Cardiac septum (tissue), 1 donor: ENCODE measurements at places on chromosomes 7 and 10.

GRCh38 chr7:40329601-40330153 lies 194.9 kb downstream of the SUGCT start:
- no peak for DNase-seq

- DNase-seq = no peak
These were observed 57.3 kb downstream of the ZNF438 start for GRCh38 chr10:30974355-30974754.

DNA sequence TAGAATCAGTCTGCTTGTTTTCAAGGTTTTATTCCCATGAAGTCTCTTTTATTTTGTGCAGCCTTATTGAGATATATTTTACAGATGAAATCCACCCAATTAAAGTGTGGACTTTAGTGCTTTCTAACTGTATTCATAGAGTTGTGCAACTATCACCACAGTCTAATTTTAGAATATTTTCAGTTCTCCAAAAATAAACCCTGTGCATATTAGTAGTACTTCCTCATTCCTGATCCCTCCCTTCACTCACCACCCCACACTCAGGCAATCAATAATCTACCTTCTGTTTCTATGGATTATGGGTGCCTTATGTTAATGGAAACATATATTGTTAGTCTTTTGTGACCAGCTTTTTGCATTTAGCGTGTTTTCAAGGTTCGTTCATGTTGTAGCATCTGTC lies 185.7 kb upstream of the TMEM72 start:
- DNase-seq = no peak

- DNase-seq = no peak
These were observed 470.8 kb downstream of the INHBA start for GRCh38 chr7:41232086-41232485.

DNA sequence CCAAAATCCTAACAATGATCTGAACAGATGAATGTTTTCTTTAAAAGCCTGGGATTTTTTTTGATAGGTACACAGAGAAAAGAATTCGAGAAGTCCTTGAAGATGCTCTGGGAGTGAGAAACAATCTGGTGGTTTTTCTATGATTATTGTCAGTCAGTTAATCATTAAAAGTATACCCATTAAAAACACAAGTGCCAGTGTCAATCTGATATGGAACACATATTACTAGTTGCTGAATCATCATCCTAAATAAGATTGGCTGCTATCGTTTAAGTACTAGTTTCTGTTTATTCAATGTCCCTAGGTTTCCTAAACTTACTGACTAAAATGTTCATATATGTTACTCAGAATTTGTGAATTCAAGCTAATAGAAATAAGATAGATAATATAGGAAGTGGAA lies 16.1 kb downstream of the COL28A1 start:
- no peak for DNase-seq

GRCh38 chr10:131889755-131890154 lies 11.1 kb upstream of the PPP2R2D start:
- DNase-seq = no peak

- no peak for DNase-seq
These were observed 35.3 kb upstream of the IFRD1 start for GRCh38 chr7:112414855-112415490.

DNA sequence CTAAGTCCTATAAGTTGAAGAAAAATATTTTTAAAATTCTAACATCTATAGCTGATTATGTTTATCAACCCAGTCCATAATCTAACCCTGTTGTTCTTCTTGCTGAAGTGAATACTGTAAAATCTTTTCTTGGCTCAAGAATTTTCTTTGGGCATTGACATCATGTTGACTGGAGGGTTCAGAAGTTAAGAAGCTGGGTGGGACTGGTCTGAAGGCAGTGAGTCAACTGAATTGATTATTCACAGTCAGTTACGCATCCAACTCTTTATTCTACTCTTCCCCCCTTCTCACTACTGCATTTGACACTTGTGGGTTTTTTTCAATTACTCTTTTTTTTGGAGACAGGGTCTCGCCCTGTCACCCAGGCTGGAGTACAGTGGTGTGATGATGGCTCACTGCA lies 31.0 kb downstream of the DENND2A start:
- DNase-seq = no peak

- DNase-seq = no peak
These were observed 8.2 kb downstream of the CNNM1 start for GRCh38 chr10:99337311-99337811.

- DNase-seq = no peak
These were observed 20.2 kb upstream of the FOXK1 start for GRCh38 chr7:4661871-4662270.

GRCh38 chr10:87640043-87640442 lies 19.6 kb upstream of the PAPSS2 start:
- DNase-seq = no peak

DNA sequence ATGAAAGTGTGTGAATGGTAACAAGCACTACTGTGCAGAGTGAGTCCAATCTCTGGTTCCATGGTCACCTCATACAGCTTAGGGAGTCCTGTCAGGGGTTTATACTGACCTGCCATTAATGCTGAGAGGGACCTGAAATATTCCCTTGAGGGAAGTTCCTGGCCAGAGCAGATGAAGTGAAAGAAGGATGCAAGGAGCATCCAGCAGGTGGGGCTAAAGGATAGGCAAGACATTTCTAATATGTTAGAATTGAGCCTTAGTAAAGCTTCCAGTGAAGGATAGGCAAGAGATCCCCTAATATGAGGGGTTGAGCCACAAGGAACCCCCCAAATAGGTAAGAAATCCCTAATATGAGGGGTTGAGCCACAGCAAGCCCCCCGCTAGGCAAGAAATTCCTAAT lies 25.5 kb upstream of the FAM221A start:
- no peak for DNase-seq

GRCh38 chr7:92732316-92733036 lies 103.9 kb downstream of the CDK6 start:
- no peak for DNase-seq

DNA sequence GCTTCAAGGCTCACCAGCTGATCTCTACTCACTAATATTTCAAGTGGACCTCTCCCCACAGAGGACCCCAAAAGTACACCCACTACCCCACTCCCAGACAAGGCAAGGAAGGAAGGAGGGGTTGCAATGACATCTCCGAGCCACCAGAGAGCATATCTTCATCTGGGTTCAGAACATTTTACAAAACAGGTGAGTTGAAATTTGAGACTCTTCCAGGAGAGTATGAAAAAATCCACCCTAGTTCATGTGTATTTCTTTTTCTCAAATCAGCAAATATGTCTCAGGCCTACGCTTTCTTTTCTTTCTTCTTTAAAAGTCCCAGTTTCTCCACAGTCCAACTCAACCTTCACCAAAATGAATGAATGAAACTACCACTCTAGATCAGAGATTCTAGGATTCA lies 61.9 kb downstream of the SGMS1 start:
- no peak for DNase-seq

DNA sequence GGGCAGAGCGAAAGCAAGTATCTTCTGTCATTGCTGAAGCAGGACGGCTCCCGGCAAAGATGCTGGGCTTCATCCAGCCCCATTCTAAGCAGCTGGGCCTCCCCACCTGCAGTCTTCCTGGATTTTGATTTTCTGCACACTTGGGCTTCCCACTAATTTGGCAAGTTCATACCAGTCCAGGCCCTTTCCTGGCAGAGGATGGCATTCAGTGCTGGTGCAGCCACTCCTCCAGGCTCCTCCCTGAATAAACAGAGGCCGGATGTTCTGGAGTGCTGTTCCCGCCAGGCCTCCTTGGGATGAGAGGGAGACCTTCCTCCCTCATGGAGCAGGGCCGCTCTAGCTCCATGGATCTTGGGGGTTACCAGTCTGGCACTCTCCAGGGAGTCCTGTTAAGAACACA lies 3.4 kb downstream of the BAG3 start:
- DNase-seq = no peak
